Thoracic aorta (tissue), 2 donors: ENCODE measurements at places on chromosomes 11 and 22. TPM values are rescaled to one million over a fixed set of nuclear protein-coding genes. Genes with fewer than 3 reads are reported as not detected.

DNA sequence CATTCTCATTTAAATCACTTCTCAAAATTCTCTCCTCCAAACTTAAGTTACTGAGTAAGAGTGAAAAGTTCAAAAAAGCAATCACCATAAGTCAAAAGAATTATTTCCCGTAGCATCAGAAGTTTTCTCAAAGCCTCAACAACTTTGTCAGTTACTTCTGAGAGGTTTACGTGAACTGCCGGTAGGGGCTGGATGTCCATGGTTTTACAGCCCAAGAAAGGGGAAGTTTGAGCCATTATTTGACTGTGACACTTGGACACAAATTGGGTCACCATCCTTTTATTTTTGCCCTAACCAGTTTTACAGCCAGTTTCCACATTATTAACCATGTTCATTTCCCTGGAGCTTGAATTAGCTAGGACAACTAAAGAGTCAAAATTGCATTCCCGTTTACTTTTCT, 7.5 kb downstream of the POU2AF3 start:
- no peaks in the 10 kb centered on the region for H3K27me3 ChIP-seq
- no peaks in the 10 kb centered on the region for H3K36me3 ChIP-seq
- DNase-seq, result no peak
- no peak overlapping the region for H3K27ac ChIP-seq
- peaks cover 8% of the 10 kb centered on the region for H3K4me1 ChIP-seq

- no peak overlapping the region for H3K27ac ChIP-seq
- H3K4me3 ChIP-seq, result no peak overlapping the region
- no peaks in the 10 kb centered on the region for H3K36me3 ChIP-seq
- peaks cover 7% of the 10 kb centered on the region for H3K4me1 ChIP-seq
- H3K27me3 ChIP-seq, result no peaks in the 10 kb centered on the region
These were observed 68.2 kb downstream of the CD82 start for GRCh38 chr11:44633641-44634040.

The MOGAT2 gene
- not detected for total RNA-seq

DNA sequence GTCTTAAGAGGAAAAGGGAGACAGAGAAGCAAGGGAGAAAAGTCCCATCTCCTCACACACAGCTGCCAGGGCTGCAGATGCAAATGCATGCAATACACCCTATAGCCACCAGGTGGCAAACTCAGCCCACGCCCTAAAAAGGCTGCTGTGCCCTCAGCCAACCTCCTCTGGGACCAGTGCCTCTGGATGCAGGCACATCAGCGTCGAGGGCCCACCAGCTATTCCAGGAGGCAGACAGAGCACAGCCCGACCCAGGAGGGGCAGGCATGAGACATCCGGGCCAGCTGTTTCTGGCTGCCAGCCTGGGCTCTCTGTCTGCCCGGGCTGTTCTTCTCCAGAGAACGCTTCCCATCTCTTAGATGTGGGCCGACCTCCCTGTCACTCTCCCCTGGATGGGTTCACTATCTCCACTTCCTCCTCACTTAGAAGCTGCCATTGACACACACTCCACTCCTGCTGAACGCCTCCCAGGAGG, 39.7 kb downstream of the TPBGL start:
- no peaks in the 10 kb centered on the region for H3K27me3 ChIP-seq
- no peak overlapping the region for H3K27ac ChIP-seq
- H3K4me3 ChIP-seq, result no peak overlapping the region
- DNase-seq, result peak; percentile 36
- no peaks in the 10 kb centered on the region for H3K4me1 ChIP-seq

DNA sequence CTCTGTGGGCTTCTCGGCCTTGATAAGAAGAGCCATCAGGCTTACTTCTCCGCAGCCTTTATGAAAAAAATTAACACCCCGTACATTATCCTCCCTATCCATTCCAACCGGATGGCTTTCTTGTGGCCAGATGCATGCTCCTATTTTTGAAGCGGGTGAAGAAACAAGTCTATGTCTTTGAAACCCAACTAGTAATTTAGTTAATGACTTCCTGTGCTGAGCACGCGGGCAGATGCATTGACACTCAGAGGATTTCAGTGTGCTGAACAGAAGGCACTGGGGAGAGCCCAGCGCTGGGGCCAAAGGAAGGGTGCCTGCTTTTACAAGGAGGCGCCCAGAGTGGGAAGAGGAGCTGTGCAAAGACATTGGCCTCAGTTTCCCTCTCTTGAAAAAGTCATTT, 53.3 kb downstream of the ARHGAP8 start:
- H3K4me3 ChIP-seq, result no peak overlapping the region
- no peaks in the 10 kb centered on the region for H3K36me3 ChIP-seq

DNA sequence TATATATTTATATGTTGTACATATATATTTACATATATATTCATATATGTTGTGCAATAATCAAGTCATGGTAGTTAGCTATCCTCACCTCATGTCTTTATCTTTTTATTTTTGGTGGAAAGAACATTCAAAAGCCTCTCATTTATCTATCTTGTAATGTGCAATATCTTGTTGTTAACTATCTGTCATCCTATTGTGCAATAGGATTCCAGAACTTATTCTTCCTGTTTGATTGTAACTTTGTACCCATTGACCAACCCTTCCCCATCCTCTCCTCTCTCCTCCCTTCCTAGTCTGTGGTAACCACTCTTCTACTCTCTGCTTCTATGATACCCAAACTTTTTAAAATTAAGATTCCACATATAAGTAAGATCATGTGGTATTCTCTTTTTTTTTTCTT, 115.6 kb upstream of the PDGFD start:
- H3K27me3 ChIP-seq, result no peaks in the 10 kb centered on the region
- no peaks in the 10 kb centered on the region for H3K36me3 ChIP-seq
- no peak overlapping the region for H3K27ac ChIP-seq
- H3K4me1 ChIP-seq, result no peaks in the 10 kb centered on the region

DNA sequence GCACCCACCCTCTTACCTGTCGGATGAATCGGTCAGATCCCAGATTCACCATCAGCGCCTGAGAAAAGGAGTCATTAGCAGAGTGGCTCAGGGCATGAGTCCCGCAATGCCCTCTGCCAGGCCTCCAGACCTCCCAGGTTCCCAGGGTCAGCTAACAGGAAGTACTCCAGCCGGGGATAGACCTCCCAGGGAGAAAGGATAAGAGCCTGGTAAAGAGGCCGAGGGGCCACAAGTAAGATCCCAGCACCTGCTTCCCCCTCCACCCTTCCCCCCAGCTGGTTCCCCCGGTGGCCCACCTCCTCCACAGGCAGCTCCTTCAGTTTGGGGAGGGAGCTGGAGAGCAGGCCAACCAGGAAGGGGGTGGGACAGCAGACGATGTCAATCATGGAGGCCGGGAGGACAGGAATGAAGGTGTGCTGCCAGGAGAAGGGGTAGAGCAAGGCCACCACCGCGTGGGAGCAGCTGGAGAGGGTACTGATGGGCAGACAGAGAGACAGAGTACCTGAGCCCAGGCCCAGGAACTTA, 16.4 kb downstream of the RPL27A start:
- H3K4me3 ChIP-seq, result no peak overlapping the region
- peak overlapping the region; percentile 29 for H3K27ac ChIP-seq
- no peak for DNase-seq
- no peaks in the 10 kb centered on the region for H3K27me3 ChIP-seq

DNA sequence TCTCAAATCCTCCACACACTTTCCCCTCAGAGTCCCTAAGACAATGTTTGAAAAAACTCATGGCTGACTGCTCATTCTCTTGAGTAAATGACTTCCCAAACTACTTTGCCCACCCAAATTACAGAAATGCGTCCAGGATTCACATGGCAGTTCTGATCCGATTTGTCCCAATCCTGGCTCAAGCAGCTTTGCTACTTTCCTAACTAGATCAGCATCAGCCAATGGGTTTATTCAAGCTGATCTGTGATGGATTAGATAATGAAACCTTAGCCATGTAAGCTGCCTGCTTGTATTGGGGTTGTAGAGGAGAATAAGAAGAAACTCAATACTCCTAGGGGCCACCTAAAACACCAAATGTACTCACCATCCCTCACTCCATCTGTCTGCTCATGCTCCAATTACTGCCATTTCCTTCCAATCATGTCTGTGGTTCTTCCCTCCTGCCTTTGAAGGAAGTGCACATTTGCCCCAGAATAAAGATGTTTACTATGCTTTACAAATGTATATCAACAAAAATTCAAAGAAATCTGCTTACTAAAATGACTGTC, 6.9 kb downstream of the RBFOX2 start:
- H3K36me3 ChIP-seq, result peaks cover 8% of the 10 kb centered on the region
- H3K27ac ChIP-seq, result peak overlapping the region; percentile 16

GRCh38 chr22:48089601-48090331, 1327.3 kb downstream of the TBC1D22A start:
- H3K36me3 ChIP-seq, result no peaks in the 10 kb centered on the region
- peak overlapping the region; percentile 37 for H3K4me3 ChIP-seq
- H3K4me1 ChIP-seq, result no peaks in the 10 kb centered on the region
- H3K27ac ChIP-seq, result no peak overlapping the region

GRCh38 chr11:68002575-68002937, 1.3 kb downstream of the UNC93B1 start:
- no peak overlapping the region for H3K27ac ChIP-seq
- H3K4me3 ChIP-seq, result peak overlapping the region; percentile 90
- H3K36me3 ChIP-seq, result no peaks in the 10 kb centered on the region
- H3K4me1 ChIP-seq, result peaks cover 7% of the 10 kb centered on the region
- no peaks in the 10 kb centered on the region for H3K27me3 ChIP-seq

The CARS1 gene
- total RNA-seq, result 56.5 TPM

The YIF1A gene
- 65.4 TPM for total RNA-seq

The ART1 gene
- total RNA-seq, result not detected
